Memory B cell (primary cell): ENCODE measurements at places on chromosomes 4 and X.

GRCh38 chrX:47585273-47585672 lies 3.0 kb downstream of the TIMP1 start:
- no peak for DNase-seq

DNA sequence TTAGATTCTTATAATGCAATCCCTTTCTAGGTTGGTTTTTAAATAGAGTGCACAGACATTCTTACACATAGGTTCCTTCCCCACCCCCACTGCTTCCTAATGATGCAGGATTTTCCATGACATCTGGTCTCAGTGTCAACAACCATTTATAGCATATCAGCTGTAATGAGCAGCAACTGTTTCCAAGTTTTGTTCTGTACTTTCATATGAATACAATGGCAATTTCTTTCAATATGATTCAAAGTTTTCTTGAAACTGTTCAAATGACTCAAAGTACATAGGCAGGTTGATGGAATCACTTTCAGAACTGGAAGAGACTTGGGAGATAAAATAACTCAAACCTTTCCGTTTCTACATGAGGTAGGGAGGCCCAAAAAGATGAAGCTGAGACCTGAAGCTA lies 220.7 kb downstream of the CAMK2D start:
- no peak for DNase-seq

- no peak for DNase-seq
Observed at GRCh38 chr4:138199568-138200235, 42.4 kb downstream of the SLC7A11 start.

DNA sequence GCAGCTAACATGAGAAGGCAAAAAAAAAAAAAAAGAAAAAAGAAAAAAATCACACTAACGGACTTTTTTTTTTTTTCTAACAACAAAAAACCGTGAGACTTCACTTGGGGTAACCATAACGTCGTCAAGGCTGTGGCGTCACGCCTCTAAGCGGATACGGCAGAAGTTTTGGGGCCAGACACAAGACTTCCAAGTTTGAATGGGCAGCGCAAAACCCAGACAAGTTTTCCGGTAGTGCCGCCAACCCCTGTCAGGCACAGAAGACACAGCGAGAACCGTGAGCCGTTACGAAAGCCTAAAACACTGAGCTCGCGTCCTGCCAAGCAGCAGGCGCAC lies 556 bp upstream of the SMARCA5 start:
- no peak for DNase-seq

GRCh38 chr4:167196344-167197012 lies 37.8 kb downstream of the SPOCK3 start:
- DNase-seq = no peak

DNA sequence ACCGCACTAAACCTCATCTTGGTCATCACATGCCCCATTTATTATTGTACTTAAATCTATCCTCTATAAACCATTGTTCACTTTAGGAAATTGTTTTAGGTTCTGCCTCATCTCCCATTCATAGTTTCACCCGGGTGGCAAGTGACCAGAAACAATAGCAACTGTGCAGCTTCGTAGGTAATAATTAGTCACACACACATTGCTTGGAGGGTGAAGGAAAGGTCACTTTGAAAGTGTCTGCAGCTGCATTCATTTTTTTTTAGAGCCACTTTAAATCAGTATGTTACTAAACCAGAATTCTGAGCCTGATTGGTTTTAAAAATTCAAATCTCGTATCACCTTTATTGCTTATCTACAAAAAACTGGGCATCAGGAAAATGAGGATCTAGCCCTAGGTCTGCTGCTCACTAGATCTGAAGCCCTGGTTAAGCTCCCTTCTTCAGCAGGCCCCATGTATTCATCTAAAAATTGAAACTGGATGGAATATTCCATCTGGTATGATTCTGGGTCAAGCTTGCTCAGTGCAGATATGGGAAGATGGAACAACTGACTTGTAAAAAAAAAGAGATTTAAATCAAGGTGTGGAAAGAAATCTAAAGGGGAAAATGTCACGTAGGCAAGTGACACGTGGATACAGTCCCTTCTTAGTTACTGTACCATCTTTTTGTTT lies 62.4 kb downstream of the LIMCH1 start:
- DNase-seq = no peak

GRCh38 chrX:13009273-13009672 lies 34.4 kb downstream of the TMSB4X start:
- DNase-seq = no peak

DNA sequence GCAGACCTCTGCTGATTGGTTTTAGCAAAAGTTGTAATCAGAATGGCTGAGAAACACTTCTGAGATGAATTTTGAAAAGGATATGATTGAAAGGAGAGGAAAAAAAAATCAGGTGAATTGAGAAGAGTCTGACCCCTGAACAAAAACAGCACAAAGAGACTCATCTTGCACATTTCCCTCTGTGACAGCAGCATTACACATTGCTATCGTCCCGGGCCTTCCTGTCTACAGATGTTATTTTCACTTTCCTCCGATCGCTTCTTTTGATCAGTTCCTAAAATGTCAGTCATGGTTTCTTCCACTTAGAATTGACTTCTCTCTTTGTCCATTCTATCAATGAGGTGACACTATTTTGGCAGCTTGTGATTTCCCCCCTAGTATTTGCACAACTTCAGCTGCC lies 262.6 kb downstream of the GPC3 start:
- DNase-seq = no peak

DNA sequence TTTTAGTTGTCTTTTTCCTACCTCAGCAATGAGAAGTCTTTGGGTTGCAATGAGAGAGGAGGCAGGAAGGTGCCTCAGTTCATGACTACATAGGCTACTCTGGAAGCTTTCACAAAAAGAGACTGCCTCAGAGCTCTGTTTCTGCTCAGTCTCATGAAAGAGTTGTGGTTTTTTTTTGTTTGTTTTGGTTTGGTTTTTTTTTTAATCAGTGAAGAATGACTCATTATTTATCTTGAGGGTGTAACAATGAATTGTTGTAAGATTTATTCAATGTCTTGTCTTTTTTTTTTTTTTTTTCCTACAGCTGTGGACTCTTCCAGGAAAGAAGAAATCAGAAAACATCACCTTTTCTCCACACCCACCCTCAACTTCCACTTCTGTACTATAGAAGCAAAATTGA lies 67.5 kb upstream of the CXCL13 start:
- no peak for DNase-seq

DNA sequence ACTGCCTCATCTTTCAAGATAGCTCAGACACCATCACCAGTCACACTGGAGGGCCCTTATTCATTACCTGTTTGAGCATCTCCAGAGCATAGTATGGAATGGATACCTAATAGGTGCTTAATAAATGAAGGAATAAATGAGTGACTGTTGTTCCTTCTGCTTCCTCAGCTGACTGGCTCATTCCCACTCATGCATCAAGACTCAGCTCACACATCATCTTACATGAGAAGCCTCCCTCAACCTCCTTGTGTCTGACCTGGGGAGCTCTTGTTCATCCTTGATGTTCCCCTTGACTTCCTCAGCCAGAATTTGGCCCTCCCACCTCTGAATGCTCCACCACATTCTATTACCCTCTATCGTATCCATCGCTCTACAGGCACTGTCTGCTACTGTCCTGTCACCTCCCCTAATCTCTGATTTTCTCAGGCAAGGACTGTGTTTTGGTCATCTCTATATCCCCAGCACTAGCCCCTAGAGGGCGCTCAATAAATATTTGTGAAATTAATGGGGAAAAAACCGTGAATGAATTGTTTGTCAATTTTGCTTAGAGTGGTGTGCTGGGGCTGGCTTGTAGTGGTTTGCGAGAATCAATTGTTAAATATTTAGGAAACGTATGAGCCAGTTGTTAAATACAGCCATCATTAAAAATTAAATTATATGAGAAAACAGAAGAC lies 88.3 kb downstream of the NHSL2 start:
- DNase-seq = peak; percentile 35

DNA sequence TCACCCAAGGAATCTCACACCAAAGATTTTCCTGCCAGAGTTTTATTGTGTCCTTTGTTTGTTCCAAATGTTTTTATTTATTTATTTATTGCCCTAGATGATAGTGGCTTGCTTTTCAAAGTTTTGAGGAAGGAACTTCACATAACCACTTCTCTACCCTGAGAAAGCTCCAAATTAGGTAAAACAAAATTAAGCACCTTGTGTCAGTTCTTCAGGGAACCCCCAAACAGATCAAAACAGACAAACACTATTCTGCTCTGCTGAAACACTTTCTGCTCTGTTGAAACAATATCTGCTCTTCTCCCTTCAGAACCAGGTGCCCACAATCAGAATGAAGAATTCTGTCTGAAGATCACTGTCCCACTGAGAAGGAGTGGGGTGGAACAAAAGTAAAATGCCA lies 16.5 kb upstream of the CYBB start:
- no peak for DNase-seq

GRCh38 chr4:89307446-89308160 lies at the start of gene GPRIN3:
GPRIN3 (minus strand) TSS chr4:89307800; CDS start chr4:89250110, 57,690 bp downstream.
- peak; percentile 47 for DNase-seq

DNA sequence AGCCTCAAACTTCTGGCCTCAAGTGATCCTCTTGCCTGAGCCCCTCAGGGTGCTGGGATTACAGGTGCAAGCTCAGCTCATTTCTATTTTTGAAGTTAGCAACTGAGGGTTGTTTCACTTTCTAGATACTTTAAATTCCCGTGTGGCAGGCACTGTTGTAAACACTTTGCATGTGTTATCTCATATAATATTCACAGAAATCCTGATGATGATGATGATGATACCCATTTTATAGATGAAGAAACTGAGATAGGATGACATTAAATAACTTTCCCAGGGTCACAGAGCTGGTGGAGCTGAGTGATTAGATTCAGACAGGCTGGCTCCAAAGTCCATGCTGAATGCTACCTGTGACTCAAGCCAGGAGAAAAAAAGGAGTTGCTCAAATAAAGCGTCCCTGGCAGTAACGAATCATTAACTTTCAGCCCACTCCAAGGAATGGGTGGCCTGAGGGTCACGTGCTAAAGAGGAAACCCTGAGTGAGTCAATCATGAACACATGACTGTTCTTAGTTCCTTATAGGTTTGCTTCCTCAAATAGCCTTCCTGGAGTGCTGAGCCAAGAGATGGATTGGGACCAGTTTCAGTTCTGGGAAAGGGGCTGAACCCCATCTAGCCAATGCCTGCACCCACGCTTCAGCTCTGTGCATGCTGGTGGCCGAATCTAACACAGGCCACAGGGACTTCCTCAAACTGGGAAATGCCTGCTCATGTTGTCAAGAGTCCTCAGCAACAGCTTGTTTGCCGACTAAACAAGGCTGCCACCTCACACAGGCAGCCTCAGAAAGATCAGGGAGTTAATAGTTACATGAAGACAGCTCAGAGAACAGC lies 52.8 kb downstream of the RBM47 start:
- peak; percentile 56 for DNase-seq

- no peak for DNase-seq
Observed at GRCh38 chr4:122632396-122633143, 11.7 kb upstream of the IL21 start.

DNA sequence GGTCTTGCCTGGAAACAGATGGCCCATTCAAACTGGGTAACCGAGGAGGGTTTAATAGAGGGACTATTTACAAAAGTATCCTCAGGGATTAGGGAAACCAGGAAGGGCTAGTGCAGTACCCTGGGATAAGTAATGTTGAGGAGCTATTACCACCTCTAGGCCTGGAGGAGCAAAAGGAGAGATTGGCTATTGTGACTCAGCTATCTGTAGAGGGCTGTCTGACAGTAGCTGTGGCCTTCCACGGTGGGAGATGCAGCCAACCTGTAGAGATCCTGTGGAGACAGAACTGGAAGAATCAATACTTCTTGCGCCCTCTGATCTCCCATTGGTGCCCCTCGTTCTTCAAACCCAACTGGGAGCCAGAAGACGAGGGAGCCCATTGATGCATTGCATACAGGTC lies 34.1 kb upstream of the RPS6KA3 start:
- DNase-seq = no peak

GRCh38 chr4:125728568-125728967 lies 413.8 kb downstream of the FAT4 start:
- DNase-seq = no peak

DNA sequence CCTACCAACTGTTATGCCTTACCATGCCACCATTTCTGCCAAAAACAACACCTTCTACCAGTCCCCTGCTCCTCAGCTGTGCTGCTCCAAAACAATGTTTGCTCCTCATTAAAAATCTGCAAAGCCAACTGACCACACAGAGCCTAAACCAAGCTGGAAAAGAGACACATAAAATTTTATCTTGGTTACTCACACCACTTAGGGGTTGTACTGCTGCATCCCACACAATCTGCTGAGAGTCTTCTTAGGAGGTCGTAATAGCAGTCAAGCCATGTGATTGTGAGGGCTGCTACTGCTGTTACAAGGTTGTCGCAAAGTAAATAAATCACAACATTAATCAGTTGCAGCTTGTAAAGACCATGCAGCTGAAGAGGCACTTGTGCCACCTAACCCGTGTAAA lies 607.4 kb upstream of the FAM241A start:
- DNase-seq = no peak

DNA sequence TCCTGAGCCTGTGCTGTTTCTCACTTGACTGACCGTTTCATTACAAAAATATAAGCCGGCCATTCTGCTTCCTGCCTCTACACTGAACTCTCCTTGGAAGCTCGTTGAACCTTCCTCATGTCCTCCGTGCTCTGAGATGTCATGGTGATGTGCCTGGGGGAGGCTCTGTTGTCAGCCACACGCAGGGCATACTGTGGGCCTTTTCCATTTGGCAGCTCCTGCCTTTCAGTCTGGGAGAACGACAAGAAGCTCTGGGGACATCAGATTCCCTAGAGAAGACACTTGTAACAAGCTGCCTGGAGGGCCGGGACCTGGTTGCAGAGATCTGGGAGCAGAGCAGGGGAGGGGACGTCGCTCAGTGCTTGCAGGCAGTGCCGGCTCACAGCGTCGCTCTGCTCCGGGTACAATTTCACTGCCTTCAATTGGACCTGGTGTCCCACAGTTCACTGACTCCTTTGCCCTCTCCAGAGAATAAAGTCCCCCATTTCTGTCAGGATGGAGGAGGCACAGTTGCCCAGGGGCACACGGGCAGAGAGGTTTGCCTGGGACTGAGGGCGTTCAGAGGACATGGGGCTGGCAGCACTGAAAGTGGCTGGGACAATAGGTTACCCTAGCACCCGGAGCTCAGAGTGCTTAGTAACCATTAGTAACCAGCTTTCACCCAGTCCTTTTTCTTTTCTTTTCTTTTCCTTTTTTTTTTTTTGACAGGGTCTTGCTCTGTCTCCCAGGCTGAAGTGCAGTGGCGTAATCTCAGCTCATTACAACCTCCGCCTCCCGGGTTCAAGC lies 19.1 kb upstream of the MECP2 start:
- DNase-seq = no peak
